ENCODE measurements at places on chromosomes 2 and 18.
A peak's percentile ranks its signal among the peaks of the same experiment; 100 is the strongest.

DNA sequence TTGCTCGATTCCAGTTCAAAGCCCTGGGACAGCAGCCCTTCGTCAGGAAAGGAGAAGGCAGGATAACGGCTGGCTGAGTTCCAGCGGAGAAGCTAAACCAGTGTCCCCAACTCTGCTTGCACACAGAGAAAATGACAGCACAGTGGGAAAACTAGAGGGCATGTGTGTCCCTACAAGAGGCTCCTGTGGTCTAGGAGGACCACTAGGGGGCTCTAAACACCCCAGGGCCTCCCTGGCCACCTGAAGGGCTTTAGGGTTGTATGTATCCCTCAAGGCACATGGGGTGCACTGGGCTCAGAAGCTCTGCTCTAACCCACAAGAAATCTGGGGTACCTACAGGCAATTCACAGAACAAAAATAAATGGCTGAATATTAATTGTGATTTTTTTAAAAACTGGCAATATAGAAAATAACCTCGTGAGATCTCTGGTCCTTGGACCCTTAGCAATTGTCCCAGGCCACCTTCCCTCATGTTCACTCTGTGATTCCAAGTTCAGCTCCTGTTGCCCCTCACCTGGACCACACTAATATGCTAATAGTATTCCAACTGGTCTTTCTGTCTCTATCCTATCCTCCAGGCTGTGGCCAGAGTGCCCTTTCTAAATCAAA, 17.5 kb downstream of the STAT1 start:
- DNase-seq, result no peak

GRCh38 chr2:159501743-159502142, 114.6 kb downstream of the BAZ2B start:
- no peak for DNase-seq

DNA sequence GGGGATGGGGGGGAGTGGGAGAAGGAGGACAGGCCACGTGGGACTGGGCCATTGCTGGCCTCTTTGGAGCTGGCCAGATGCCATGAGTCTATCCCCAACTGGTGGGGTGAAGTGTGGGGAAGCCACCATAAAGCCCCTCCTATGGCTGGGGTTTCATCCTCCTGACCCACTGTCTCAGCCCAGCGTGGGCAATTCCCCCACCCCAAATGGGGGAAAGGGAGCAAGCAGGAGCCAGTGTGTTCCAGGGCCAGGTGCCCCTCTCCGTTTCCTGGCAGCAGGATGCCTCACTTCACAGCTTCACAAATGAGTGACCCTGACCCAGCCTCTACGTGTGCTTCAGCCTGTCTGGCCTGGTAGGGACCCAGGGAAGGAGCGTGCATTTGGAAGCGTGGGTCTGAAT, 474.7 kb upstream of the HS6ST1 start:
- DNase-seq, result no peak

GRCh38 chr2:25201265-25201664, 32.9 kb upstream of the POMC start:
- no peak for DNase-seq

DNA sequence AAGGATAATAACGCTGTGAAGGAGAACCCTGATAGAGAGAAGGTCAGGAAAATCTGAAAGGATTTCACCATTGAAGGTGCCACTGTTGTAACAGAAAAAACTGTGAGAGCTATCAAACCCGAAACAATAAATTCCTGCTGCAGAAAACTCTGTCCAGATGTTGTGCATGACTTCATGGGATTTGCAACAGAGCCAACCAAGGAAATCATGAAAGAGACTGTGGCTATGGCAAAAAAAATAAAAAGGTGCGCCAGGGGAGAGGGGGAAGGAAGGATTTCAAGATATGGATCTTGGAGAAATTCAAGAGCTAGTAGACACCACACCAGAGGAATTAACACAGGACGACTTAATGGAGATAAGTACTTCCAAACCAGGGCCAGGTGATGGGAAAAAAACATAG, 88.0 kb downstream of the LDLRAD4 start:
- DNase-seq, result peak; percentile 28

DNA sequence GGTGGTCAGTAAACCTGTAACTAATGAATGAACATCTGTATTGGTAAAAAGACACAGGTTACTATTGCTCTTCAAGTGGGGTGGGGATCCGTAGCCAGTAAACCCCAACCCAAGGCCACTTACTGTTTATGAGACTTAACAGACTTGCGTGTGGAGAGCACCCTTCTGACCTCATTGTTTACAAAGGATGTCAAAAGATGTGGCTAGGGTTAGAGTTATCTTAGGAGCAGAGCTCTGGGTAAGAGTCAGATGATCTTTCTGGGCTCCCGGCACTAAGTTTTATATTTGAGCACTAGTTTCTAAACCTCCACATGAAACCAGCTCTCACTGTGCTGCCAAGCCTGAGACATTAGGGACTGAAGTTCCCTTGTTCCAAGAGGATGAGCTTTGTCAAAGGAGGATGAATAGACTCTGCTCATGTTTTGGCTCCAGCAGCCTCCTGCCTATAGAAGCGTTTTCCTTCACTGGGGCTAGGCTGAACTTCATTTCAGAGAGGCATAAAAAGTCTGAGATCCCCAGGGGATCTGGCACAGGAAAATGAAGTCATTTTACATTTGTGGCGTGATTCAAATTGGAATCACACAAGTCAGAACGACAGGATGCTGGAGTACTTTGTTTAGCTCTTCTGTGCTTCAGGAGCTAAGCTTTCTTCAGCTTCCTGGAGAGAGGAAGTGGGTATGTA, 403.1 kb upstream of the TRIB2 start:
- no peak for DNase-seq

DNA sequence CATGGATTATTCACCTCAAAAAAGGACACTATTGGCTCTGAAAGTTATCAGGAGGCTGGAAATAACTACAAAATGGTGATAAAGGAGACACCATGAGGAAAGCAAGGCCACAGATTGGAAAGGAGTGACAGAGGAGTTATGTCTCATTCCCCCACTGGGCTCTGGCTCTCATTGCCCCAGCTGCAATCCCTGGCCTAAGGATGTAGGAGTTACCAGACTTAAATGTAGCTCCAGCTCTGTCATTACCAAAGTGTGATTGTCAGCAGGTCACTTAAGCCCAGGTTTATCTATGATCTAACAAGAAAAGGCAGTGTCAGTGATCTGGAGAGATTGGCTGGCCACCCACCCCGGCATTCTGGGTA, 1228.2 kb upstream of the DDX18 start:
- DNase-seq, result no peak

GRCh38 chr2:218266316-218266979, 3.5 kb downstream of the AAMP start:
- no peak for DNase-seq

GRCh38 chr2:39779341-39779851, 338 bp upstream of the THUMPD2 start:
- no peak for DNase-seq

DNA sequence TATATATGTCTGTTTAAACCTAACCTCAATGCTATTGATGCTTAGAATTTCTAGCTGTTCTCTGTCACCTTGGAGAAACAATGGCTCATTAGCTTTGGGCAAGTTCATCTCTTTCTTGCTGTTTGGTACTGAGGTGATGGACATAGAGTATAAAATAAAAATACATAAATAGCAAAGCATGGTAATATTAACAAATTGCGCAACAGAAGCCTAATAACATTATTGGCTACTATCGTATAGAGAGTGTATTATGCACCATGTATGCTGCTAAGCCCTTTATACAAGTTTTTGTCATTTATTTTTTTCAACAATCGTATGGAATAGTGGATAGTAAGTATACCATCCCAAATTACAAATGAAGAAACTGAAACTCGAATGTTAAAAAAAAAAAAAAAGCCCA, 100.1 kb downstream of the ICOS start:
- DNase-seq, result no peak

DNA sequence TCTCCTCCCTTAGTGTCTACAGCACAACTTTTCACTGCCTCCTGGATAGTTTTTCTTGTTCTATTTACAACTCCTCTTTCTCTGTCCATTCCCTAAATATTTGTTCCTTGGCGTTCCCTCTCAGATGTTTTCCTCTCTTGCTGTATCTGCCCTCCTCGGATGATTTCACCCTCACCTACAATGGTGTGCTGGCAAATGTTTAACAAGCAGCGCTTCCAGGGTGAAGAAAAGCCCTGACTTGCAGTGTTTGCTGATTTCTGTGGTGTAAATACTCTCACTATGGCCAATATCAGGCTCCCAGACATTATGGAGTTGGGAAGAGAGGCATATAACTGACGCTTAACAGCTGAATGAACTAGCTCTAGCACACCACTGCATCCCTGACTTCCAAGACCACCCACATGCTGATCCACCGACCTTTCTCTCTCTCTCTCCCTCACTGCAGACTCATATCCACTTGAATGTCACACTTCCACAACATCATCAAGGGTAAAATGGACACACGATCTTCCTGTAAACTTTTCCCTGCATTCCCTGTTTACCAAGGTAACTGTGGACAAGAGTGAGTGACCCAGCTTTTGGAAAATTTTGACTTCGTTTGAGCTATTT, 31.5 kb upstream of the SPTBN1 start:
- no peak for DNase-seq

GRCh38 chr2:10867692-10868420, 43.9 kb upstream of the KCNF1 start:
- DNase-seq, result no peak

GRCh38 chr2:12163866-12164265, 417.4 kb downstream of the LPIN1 start:
- DNase-seq, result no peak

- DNase-seq, result no peak
Observed at GRCh38 chr2:171308280-171309054, 125.3 kb downstream of the METTL8 start.

GRCh38 chr2:66445076-66445924, 10.4 kb downstream of the MEIS1 start:
- DNase-seq, result no peak

DNA sequence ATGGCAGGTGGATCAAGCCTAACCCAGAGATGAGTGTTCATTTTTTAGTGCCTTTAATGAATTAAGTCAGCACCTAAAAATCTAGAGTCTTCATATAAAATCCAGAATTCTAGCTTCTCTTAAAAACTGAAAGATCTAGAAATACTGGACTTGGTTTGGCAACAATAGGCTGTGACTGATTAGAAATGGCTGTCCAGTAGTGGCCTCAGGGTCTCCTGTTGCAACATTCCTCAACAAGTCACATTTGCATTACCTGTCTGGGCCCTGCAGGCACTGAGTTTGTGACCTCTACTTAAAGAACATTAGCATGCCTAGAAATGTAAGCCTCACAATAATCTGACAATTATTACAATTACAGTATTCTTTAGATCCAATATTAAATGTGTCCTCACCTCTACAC, 33.1 kb downstream of the MBD2 start:
- DNase-seq, result no peak

DNA sequence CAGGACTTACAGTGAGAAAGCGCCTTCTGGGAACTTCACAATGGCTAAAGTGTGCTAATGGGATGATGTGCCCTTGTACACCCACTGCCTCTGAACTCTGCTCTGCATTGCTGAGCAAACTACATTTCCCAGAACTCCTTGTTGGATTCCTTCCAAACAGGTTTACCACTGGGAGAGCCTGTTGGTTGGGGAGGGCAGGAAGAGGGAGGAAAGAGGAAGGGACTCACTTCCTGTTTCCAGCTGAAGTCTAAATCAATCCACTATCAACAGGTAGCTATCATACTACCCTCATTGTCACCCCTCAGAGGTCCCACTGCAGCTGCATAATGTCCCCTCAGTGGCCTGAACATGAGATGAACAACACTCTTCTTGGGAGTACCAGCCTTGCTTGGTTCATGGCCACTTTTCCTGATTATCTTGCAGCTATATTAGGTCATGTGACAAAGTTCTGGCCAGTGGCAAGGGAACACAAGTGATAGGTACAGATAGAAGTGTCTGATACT, 109.7 kb downstream of the MSH2 start:
- DNase-seq, result no peak

DNA sequence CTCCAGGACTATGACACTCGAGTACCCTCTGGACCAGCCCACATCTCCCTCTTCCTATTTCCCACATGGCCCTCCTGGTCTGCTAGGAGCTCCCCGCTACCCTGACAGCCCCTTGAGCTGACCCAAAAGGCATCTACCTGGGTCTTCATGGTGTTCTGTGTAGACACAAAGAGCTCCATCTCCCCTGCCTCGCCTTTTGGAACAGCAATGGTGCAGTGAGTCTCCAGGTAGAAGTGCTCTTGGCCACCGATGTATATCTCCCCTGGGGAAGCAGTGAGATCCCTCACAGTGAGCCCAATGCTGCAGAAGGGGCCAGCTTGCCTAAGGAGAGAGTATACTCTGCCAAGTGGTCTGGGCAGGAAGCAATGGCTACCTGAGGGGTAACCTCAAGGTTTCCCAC, 47.8 kb downstream of the XDH start:
- DNase-seq, result no peak

- DNase-seq, result no peak
Observed at GRCh38 chr2:137000811-137001210, 235.5 kb downstream of the THSD7B start.

Measured in forelimb muscle (tissue), 1 donor.